CD4-positive, alpha-beta T cell treated with Interleukin-21 for 1 hour (primary cell): ENCODE measurements at places on chromosomes 13 and 19.

DNA sequence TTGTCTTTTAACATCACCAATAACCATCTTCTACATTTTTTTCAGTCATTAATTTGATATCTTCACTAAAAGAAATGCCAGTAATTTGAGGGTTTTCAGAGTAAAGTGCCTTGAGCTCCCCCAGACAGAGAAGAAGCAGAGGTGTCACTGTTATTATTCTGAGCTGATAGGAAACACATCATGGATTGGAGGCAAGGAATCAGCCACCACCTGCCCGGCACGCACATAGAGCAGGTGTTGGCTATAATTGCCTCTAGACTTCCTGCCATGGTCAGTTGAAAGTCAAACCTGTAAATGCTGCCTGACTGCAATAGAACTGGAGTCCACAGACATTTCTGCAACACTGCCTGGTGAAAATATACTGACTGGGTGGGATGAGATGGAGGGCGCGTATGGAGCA is 776.6 kb downstream of the UQCRFS1 start:
- no peak for DNase-seq

DNA sequence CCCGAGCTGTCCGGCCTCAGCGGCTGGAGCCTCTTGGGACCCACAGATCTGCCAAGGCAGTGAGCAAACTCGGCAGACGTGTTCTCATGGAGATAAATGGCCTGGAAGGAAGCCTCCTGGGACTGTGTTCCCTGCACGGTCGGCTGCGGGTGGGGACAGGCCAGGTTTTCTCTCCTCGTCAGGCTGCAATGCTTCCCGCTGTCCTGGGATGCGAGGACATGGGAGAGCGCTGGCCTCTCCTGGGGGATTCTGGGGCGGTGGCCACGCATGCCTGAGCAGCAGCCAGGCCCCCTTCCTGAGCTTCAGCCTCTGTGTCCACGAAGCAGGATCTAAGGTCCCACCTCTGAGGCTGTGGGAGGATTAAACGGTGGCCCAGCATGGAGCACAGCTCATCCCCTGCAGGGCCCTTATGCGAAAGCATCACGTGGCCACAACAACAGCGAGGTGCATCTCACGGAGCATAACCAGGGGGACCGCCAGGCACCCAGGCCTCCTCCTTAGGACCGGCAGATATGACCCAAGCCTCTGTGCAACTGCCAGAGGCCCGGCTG is 21.2 kb upstream of the C13orf46 start:
- no peak for DNase-seq

DNA sequence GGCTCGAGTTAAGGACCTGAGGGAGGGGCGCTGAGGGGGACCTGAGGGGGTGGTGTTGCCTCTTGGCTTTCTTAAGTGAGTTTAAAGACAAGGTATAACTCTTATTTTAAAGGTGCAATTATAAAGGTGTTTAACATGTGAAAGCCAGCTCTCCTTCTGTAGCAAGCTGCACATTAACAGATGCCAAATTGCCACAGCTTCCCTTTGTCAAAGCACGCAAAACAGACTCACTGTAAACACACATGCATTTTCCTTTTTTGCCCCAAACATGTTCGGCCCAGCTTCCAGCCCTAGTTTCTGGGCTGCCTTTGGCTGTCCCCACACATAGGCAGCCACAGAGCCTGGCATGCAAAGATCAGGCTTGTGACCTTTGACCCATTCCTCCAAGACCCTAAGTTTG is 111.9 kb downstream of the SLC7A1 start:
- no peak for DNase-seq

GRCh38 chr13:34412295-34412694 is 529.8 kb upstream of the NBEA start:
- DNase-seq, result no peak

DNA sequence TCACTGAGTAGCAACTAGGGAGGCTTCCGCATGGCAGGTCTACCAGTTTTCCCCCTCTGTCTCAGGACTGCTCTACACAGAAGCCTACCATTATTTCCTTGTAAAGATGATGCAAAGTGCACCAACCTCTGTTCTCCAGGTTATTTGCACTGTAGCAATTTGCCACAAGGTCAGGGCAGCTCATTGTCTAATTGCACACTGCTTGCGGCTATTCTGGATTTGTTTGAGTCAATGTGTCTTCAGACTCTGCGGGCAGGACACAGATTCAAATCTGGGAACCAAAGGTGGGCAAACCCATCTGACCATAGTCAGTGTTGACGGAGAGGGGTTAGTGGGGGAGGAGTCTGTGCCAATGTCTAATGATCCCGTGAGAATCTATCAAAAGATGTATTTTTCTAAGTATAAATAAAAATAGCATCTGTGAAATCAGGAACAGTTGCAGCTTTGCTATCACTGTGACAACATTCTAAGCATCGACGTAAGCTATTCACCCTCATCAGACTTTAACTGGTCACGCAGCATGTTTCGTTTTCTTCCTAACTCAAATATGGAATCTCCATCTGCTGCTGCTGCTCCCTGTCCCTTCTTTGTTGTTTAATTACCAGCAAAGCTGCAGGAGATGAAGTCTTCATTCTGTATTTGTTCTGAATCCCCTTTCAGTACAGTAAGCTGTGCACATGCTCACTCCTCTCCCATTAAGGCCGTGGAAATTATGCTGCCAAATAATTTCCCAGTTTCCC is 26.4 kb downstream of the CYSLTR2 start:
- DNase-seq, result no peak

DNA sequence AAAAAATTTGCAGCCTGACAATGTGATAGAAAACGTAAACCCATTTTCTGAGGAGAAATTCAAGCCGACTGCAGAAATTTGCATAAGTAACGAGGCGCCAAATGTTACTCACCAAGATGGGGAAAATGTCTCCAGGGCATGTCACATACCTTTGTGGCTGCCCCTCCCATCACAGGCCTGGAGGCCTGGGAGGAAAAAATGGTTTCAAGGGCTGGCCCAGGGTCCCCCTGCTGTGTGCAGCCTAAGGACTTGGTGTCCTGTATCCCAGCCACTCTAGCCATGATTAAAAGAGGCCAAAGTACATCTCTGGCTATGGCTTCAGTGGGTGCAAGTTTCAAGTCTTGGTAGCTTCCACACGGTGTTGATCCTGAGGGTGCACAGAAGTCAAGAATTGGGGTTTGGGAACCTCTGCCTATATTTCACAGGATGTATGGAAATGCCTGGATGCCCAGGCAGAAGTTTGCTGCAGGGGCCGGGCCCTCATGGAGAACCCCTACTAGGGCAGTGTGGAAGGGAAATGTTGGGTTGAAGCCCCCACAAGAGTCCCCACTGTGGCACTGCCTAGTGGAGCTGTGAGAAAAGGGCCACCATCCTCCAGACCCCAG is 1842.3 kb downstream of the PCDH9 start:
- no peak for DNase-seq

DNA sequence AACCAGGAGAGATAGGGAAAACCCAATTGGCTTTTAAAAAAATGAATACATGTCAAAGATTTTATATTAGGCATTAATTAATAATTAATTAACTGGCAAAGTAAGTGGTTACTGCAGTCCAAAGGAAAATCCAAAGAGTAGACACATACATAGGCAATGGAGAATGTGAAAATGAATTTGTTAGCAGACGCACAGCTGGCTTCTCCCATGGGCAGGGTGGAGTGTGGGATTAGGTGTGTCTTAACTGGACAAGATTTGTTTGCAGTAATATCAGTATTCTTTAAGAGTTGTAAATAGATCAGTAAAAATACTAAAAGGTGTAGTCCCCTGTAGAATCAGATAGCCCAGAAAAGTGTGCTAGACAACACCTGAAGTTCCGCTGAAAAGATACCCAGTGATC is 58.7 kb downstream of the DHRS12 start:
- no peak for DNase-seq

- no peak for DNase-seq
Measured at GRCh38 chr13:112457485-112457884, 81.3 kb downstream of the SPACA7 start.

GRCh38 chr13:88217372-88217771 is 546.2 kb downstream of the SLITRK5 start:
- no peak for DNase-seq

GRCh38 chr13:85586422-85586831 is 212.8 kb downstream of the SLITRK6 start:
- DNase-seq, result no peak

- DNase-seq, result no peak
Measured at GRCh38 chr19:13120031-13120430, 2.0 kb downstream of the NACC1 start.

DNA sequence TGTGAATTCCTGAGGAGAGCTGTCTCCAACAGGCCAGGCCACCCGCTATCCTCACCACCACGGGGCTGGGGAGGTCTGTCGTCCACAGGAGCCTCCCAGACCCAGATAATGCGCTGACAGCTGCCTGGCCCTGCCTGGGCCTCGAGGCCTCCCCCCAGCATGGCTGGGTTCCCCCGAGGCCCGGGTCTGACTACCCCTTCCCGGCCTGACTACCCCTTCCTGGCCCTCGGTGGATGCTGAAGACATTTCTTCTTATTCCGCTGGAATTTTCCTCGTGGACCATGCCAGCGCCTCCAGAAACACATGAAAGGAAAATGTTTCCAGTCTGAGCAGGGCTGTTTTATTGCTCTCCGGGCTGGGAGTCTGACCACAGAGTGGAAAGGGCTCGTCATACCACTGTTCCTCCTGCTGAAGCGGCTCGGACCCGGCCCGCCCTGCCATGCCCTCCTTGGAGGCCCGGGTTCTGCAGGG is 16.8 kb upstream of the COMP start:
- DNase-seq, result no peak

DNA sequence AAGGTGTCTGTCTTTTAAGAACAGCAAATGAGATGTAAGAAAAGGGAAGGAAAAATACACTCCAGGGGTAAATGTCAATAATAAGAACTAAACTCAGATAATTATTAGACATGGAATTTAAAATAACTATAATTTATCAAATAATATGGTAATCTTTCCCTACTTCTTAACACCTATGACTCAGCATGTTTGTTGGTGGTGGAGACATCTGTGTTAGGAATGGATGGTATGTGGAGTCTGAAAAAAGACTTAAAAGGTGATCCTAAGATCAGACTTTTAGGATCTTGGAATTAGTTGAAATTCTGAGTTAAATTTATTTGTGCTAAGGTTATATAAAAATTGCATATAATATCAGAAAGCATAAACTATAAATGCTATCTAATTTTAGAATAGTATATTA is 915.1 kb downstream of the SLITRK5 start:
- no peak for DNase-seq

DNA sequence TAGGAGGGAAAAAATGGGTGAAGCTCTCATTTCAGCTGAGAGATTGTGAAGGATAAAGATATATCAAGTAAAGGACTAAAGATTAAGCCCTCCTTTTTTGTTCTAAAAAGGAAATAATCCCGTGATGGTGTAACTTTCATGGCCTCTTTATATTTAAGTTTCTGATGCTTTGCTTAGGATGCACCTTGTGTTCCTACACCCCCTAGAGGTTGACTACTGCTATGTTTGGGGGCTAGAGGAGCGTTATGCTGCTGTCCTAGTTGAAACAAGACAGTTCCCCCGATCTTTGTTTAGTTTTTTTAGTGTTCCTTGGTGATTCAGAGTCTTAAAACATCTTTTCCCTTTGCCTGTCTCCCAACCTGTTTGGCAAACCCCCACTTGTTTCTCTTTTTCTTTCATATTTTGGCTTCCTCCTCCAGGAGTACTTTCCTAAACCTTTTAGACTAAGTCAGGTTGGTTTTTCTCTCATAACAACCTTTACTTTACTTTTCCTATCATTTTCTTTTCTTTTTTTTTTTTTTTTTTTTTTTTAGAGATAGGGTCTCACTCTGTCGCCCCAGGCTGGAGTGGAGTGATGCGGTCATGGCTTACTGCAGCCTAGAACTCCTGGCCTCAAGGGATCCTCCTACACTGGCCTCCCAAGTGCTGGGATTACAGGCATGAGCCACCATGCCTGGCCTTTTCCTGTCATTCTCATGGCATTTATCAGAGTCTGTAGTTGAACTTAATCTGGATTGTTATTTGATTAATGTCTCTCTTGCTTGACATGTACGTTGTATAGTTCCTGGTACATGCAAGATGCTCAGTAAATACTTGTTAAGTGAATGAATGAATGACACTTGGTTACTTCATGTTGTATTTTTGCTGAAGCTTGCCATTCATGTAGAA is 2.8 kb downstream of the UBA2 start:
- peak; percentile 78 for DNase-seq

GRCh38 chr19:23262920-23263319 is 12.7 kb upstream of the ZNF724 start:
- DNase-seq, result no peak

DNA sequence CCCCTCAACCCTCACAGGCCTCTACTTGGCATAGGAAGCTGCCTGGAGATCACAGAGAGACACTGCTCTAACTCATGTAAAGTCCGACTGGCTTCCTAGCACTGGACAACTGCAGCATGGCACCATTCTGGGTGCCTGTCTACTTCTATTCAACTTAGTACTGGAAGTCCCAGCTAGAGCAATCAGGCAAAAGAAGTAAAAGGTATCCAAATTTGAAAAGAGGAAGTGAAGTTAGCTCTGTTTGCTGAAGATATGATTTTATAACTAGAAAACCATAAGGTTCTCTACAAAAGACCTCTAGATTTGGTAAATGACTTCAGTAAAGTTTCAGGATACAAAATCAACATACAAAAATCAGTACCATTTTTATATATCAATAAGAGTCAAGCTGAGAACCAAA is 1017.6 kb downstream of the PCDH9 start:
- no peak for DNase-seq

- DNase-seq, result no peak
Measured at GRCh38 chr13:97122381-97122996, 99.6 kb upstream of the MBNL2 start.

- DNase-seq, result no peak
Measured at GRCh38 chr13:41520016-41520659, 62.8 kb downstream of the RGCC start.

- no peak for DNase-seq
Measured at GRCh38 chr19:41422955-41423354, 4.2 kb downstream of the B3GNT8 start.

GRCh38 chr19:33486936-33487811 is 34.4 kb downstream of the PEPD start:
- DNase-seq, result no peak

DNA sequence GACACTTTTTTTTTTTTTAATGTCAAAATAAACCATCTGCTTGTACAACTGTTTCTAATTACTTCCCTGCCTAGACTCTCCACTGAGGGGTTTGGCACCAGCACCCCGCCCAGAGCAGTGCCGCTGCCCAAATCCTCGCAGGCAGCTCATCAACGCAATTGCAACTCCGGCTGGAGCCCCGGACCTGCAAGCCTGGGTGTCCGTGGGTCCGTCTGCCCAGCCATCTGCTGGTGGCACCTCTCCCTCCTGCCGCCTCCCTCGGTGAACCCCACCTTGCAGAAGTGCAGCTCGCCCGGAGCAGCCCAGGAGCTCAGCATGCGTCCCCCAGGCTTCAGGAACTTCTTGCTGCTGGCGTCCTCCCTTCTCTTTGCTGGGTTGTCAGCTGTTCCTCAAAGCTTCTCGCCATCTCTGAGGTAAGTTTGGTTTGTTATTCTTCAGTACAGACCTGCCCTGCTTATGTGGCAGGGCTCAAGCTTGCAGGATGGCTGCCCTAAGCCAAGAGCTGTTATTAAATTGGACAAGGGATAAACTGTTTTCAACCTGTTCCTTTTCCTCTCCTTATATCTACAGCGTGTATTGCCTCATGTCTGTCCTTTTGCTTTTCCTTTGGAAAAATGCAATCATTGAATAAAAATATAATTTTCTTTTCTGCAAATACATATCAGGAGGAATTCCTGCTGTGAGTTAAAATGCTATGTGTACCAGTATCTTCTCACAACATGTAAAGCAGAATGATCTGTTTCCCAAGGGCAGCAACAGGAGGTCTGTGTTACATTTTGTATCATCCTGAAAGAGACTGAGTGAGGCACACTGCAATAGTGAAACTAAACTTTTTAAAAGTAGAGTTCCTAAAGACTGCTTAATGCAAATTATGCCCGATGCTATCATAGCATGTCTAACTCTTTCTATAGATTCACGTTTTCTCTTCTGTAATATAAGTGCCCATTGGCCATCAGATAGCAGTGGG is at the start of gene ITGBL1:
TSS of gene ITGBL1 (plus strand) at position 157 of the 967 bp plus-strand sequence. CDS start at position 316, 159 bp downstream.
- no peak for DNase-seq
